ENCODE measurements at places on chromosomes 5 and 9. TPM values are rescaled to one million over a fixed set of nuclear protein-coding genes. Genes with fewer than 3 reads are reported as not detected.

GRCh38 chr5:142287096-142287972 lies 37.5 kb downstream of the SPRY4 start:
- no peaks in the 10 kb centered on the region for H3K36me3 ChIP-seq
- H3K4me3 ChIP-seq = no peak overlapping the region
- no peaks in the 10 kb centered on the region for H3K27me3 ChIP-seq
- no peaks in the 10 kb centered on the region for H3K4me1 ChIP-seq
- DNase-seq = no peak

Gene FOXD4
- not detected for total RNA-seq

Gene LRRC14B
- not detected for total RNA-seq

DNA sequence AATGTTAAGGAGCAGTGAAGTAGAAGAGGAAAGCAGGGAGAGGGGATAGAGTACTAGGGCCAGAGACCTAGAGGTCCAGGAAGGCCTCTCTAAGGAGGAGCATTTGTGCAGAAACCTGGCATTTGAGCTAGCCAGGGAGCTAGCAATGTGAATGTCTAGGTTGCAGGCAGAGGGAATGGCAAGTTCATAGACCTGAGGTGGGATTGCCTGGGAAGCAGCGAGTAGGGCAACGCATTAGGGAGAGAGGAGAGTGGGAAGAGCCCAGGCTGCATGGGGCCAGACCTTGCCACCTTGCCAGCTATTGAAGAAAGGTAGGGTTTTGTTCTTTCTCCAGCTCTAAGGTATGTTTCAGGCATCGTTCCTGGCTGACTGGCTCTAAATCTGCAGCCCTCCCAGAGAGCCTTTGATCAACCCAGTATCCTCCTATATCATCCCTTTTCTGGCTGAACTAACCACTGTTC lies 54.0 kb downstream of the SLC22A5 start:
- DNase-seq = no peak
- no peak overlapping the region for H3K4me3 ChIP-seq
- no peak overlapping the region for H3K27ac ChIP-seq
- H3K27me3 ChIP-seq = no peaks in the 10 kb centered on the region
- no peaks in the 10 kb centered on the region for H3K36me3 ChIP-seq

Measured in uterus (tissue), 4 donors.